ENCODE measurements at places on chromosomes 7 and 10.
A peak's percentile ranks its signal among the peaks of the same experiment; 100 is the strongest.

GRCh38 chr10:128835361-128835760 is 631.7 kb upstream of the MGMT start:
- no peak for DNase-seq

- DNase-seq = no peak
Observed at GRCh38 chr7:102211590-102212550, 74.8 kb upstream of the SH2B2 start.

DNA sequence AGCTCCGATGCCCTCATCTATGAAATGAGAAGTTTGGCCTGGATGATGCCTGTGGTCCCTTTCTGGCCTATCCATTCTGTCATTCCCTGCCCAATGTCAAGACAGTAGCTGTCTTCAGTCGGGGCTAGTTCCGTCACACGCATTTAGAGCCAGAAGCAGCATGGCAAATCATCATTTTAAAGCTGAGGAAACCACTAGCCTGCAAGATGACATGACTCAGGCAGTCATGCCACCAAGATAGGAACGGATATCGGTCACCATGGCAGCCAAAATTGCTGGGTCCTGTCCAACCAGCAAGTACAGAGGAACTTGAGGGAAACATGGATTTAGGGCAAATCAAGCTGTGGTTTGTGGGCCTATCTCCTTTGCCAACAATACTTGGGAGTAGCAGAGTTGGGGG is 64.5 kb upstream of the MRLN start:
- DNase-seq = no peak

DNA sequence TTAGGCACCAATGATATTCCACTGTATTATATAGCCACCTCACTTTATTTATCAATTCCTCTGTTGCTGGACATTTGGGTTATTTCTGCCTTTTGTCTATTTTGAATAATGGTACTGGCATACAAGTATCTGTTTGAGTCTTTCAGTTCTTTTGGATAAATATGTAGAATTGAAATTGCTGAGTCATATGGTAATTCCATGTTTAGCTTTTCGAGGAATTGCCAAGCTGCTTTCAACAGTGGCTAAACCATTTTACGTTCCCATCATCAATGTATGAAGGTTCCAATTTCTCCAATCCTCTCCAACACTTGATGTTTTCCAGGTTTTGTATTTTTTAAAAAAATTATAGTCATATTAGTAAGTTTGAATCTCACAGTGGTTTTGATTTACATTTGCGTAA is 42.3 kb downstream of the JMJD1C start:
- DNase-seq = no peak

GRCh38 chr10:116699049-116699448 is 43.3 kb downstream of the HSPA12A start:
- DNase-seq = no peak

DNA sequence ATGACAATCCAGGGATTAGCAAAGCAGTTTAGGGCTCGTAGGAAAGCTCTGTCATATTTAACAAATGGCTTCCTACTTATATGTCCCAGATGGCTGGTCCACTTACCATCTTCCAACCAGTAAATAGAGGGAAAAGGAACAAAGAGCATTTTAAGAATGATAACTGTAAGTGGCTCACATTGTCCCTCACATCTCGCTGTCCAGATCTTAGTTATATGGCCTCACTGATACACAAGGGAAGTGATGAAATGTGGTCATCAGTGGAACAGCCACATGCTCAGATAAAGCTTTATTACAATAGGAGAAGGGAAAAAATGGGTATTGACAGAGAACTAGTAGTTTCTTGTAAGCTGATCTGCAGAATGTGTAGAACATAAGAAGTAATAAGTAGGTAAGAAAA is 35.8 kb downstream of the IQUB start:
- DNase-seq = no peak

DNA sequence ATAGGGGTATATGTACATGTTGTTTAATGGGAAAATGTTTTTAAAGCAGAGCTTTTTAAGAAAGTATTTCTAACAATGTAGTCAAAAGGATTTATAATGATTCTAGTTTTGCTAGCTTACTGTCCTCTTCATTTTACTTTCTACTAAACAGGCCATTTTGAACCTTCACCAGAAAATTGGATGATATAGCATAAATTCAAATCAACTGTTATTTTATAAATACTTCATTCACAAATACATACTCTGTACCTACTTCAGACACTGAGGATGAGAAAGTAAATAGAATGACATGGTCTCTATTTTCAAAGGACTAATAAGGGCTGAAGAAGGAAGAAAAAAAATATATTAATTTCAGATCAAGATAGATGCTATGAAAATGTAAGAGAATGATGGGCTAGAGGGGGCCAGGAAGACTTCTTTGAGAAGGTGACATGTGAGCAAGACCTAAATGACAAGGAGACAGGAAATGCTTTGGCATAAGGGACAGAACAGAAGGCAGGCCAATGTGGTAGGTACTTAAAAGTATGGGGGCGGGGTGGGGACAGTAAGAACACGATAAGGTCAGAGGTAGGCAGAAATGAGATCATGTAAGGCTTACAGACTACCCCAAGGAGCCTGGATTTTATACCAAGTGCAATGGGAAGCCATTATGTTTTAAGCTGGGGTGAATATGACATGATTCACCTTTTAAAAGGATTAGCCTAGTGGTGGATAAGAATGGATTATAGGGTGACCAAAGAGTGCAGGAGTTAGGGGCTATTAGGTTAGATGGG is 5.2 kb downstream of the NAMPT start:
- no peak for DNase-seq

DNA sequence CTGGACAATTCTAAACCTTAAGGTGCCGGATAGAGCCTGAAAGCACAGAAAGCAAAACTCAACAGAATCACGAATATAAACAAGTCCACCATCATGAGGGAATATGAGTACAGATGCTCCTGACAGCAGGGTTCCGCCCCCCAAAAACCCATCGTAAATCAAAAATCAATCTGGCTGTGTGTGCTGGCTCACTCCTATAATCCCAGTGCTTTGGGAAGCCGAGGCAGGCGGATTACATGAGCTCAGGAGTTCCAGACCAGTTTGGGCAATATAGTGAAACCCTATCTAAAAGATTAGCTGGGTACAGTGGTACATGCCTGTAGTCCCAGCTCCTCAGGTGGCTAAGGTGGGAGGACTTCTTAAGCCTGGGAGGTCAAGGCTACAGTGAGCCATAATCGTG is 12.2 kb downstream of the BUD31 start:
- DNase-seq = no peak

DNA sequence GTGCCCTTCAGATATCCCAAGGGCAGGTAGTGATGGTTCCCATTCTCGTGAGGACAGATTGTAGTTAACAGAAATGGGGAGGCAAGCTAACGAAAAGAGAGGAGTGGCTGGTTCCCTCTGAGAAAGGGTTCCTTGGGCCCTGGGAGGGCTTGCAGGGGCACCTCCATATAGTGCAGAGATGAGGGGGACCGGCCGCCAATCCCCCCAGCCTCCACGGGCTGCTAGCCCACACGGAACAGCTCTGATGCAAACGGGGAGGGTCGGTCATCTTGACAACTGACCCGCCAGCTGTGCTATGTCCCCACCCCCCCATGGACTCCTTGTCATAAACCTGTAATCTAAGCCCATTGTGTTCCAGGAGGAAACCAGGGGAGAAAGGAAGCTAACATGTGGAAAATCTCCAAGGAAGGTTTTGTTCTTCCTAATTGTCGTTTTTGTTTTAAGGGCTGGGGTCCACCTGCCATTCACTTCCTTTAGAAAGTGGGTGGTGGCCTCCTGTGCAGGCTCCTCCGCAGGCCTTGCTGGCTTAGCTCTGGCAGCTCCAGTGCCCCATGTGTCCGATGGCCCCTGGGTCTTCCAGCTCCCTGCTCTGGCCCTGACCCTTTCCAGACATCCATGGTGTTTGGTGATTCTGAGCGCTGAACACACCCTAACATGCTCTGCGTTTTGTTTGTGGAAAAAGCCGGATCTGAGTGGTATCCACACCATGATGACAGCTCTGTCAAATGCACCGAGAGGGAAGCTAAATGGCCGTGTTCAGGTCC is 15.9 kb downstream of the ADCY1 start:
- DNase-seq = no peak

- DNase-seq = no peak
Observed at GRCh38 chr7:92758796-92759431, 77.5 kb downstream of the CDK6 start.

DNA sequence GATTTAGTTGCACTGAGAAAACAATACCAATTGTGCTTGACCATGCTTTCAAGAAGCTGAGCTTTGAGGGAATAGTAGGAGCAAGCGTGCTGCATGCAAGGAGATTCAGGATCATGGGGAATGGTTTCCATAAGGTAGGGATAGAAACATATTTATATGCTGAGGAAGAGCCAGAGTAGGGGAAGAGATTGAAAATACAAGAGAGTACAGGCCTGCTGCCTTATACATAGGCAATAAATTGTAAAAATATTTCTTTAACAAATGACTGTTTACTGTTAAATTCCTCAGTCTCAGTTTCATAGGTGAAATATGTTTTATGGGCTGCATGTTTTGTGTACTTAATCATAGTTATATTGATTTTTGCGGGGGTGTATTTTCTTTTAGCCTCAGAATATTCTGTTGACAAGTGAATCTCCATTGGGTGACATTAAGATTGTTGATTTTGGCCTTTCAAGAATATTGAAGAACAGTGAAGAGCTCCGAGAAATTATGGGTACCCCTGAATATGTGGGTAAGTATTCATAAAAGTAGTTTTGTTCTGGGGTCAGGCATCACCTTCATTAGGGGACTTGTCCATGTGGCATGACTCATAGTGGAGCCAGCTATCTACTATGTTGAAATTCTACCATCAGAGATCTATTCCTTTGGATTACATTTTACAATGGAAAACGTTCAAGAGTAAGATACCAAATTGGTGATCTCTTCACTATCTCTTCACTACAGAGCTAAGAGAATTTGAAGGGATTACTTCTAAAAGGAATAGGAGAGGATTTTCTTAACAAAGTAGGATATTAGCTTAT is 36.5 kb downstream of the STK17A start:
- DNase-seq = no peak

- no peak for DNase-seq
Observed at GRCh38 chr7:150451833-150452461, 1.5 kb downstream of the GIMAP8 start.

DNA sequence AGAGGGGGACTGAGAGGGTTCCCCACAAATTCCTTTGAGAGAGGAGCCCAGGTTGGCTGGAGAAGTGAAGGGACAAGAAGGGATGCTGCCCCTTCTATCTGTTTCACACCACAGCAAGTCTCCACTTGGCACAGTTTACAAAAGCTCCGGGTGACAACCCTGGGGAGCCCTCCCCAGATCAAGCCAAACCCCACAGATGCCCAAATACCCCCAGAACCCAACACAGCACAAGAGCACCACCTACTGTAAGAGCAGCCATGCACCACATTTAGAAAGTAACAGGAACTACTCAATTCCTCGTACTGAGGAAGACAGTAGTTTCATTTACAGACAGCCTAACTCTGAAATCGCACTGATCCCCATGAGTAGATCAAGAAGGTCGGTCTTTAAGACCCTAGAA is 67.8 kb upstream of the ATP6V0A4 start:
- DNase-seq = peak; percentile 30

GRCh38 chr10:23648618-23649017 is 209.7 kb downstream of the OTUD1 start:
- no peak for DNase-seq

DNA sequence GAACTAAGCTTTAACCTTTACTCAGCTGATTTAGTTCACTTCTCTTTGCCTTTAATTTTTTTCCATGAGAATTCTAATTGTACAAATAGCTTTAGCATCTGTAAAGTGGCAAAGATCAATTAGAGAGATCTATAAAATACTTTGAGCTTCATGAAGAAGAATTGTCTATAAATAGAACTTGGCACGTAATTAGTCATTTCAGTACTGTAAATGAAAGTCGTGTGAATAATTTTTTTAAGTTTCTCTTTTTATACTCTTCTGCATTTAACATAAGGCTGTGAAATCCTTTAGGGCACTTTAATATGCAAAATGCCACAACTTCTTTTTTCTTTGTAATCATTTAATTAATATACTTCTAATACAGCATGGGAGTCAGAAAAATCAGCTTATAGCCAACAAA is 177.8 kb downstream of the CSTF2T start:
- no peak for DNase-seq

- peak; percentile 56 for DNase-seq
Observed at GRCh38 chr10:110226543-110226925, 19.1 kb downstream of the MXI1 start.

DNA sequence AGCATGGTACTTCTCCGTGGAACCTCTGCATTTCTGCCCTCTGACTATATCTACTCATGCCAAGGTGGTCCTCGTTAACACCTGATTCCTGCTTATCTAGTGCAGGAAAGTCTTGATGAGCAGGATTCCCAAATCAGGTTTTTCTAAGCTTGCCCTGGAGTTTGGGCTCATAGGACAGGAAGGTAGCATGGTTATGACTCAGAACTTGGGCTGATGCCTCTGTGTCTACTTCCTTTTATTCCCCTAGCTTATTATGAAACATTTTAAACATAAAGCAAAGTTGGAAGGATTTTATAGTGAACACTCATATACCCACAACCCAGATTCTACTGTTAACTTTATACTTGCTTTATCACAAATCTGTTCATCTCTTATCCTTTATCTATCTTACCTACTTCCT is 5.6 kb downstream of the SUFU start:
- DNase-seq = no peak

DNA sequence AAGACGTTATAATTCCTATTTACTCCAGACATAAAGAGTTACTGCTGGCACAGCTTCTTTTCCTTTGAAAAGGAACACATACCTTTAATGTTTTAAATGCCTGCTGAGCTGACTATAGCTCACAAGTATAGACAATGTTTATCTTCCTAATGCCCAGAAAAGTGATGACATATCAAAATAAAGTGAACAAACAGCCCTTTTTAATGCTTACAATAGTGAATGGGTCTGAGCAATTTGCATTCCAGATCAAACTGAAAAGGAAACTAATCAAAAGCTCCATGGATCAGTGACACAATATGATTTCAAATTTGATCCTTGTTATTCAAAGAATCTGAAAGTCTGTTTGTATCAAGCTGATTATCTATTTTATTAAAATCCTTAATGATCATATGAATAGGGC is 233.6 kb upstream of the SEMA3E start:
- no peak for DNase-seq

- peak; percentile 71 for DNase-seq
Observed at GRCh38 chr10:77391605-77392235, 245.9 kb downstream of the KCNMA1 start.

DNA sequence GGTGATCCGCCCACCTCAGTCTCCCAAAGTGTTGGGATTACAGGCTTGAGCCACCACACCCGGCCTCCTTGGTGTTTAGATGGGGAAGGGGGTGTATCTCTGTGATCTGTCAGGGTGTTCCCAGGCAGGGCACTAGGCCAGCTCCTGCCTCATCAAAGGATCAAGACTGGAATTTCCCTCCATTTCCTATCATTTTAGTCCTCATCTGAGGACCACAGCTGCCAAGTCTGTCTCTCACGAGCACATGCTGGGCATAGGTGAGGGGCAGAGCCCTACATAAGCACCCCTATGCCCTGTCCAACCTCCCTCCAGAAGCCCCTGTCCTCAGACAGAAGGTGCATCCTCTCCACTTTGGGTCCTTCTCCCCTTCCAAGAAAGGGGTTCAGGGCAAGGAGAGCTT is 19.5 kb downstream of the TRIM56 start:
- no peak for DNase-seq
